ENCODE measurements at places on chromosomes 2 and 18. TPM values are rescaled to one million over a fixed set of nuclear protein-coding genes. Genes with fewer than 3 reads are reported as not detected.

Gene CNDP2
- total RNA-seq, result 59.9 TPM

Gene PLEK
- total RNA-seq, result not detected

Gene MROH2A
- 0.48 TPM for total RNA-seq

Gene TGFA
- total RNA-seq, result 1.0 TPM

Gene CIB4
- not detected for total RNA-seq

Gene FBXO15
- 0.31 TPM for total RNA-seq

Gene LYG1
- total RNA-seq, result not detected

Gene RUFY4
- not detected for total RNA-seq

Gene FAM161A
- 4.5 TPM for total RNA-seq

Gene RGPD3
- total RNA-seq, result 0.21 TPM

Gene ALPI
- not detected for total RNA-seq

Gene STPG4
- 4.4 TPM for total RNA-seq

Gene LYG2
- not detected for total RNA-seq

Gene CCBE1
- total RNA-seq, result 6.5 TPM

Gene XDH
- 0.19 TPM for total RNA-seq

Gene ONECUT2
- 0.71 TPM for total RNA-seq

Gene STK39
- 35.3 TPM for total RNA-seq
